ENCODE measurements at places on chromosomes 3 and 15.

DNA sequence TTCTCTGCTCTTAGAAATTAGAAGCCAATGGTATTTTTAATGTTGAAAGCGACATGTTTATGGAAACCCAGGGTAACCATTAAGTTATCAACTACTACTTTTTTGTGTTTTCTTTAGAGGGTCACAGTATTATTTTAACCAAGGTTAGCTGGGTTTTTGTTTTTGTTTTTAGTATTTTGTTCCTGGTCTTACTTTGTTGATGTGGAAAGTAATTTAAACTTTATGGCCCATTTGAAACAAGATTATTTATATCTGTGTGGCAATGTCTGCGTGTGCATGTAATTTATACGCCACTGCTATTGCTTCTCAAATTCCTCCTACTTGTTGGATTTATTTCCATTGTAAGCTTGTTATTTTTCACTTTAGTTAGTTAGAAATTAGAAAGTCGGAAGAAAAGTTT, 722.1 kb upstream of the NR2F2 start:
- no peak overlapping the region for H3K27ac ChIP-seq
- peaks cover 2% of the 10 kb centered on the region for H3K4me1 ChIP-seq
- H3K4me3 ChIP-seq = no peak overlapping the region

- no peaks in the 10 kb centered on the region for H3K4me1 ChIP-seq
- H3K27ac ChIP-seq = no peak overlapping the region
- H3K36me3 ChIP-seq = peaks cover 38% of the 10 kb centered on the region
- no peak for DNase-seq
- H3K4me3 ChIP-seq = no peak overlapping the region
Measured at GRCh38 chr15:64137226-64137833, 14.2 kb upstream of the SNX22 start.

GRCh38 chr3:111971533-111972130, 7.2 kb upstream of the ABHD10 start:
- no peaks in the 10 kb centered on the region for H3K36me3 ChIP-seq
- no peak overlapping the region for H3K4me3 ChIP-seq
- no peak overlapping the region for H3K27ac ChIP-seq
- no peak for DNase-seq
- no peaks in the 10 kb centered on the region for H3K27me3 ChIP-seq

- no peaks in the 10 kb centered on the region for H3K4me1 ChIP-seq
- no peak overlapping the region for H3K27ac ChIP-seq
- H3K27me3 ChIP-seq = no peaks in the 10 kb centered on the region
- H3K4me3 ChIP-seq = no peak overlapping the region
Measured at GRCh38 chr15:50698101-50698500, 11.5 kb upstream of the TRPM7 start.

- no peaks in the 10 kb centered on the region for H3K27me3 ChIP-seq
- H3K27ac ChIP-seq = no peak overlapping the region
- no peak overlapping the region for H3K4me3 ChIP-seq
Measured at GRCh38 chr3:171121801-171122200, 95.3 kb upstream of the SLC2A2 start.

DNA sequence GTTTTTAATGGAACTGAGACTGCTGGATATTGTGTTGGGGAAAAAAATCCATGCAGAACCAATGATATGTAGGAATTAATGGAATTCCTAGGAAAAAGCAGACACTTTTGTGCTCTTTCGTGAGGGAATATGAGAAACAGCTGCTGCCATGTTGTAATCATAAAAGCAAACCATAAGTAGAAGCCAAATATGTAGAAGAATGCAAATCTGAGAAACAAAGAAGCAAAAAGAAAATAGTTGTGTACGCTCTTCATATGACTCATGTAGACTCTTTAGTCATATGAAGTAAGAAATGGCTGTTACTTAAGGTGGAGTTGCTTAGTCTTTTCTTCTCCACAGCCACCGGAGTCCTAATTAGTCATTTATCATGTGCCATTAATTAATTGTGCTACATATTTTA, 298.6 kb upstream of the ZNF717 start:
- DNase-seq = no peak
- H3K27ac ChIP-seq = no peak overlapping the region
- no peaks in the 10 kb centered on the region for H3K4me1 ChIP-seq
- H3K27me3 ChIP-seq = no peaks in the 10 kb centered on the region

DNA sequence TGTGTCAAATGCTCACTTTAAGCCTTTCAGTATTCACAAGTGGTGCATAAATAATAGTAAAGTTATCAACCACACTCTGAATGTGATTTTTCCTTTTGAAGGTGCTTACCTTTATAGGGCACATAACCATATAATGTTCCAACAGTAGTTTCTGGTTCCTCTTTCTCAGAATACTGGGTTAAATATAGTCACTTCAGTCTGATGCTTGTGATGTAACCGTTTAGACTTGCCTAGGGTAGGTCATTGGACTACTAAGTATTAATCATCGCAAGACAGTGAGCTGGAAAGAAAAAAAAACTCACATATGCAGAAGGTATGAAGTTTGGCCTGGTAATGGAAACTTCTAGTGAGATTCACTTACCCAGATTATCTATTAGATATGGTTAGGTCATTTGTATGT, 1.9 kb downstream of the KBTBD8 start:
- H3K27ac ChIP-seq = no peak overlapping the region
- no peak overlapping the region for H3K4me3 ChIP-seq
- H3K4me1 ChIP-seq = peaks cover 6% of the 10 kb centered on the region
- peaks cover 45% of the 10 kb centered on the region for H3K36me3 ChIP-seq
- H3K27me3 ChIP-seq = no peaks in the 10 kb centered on the region

DNA sequence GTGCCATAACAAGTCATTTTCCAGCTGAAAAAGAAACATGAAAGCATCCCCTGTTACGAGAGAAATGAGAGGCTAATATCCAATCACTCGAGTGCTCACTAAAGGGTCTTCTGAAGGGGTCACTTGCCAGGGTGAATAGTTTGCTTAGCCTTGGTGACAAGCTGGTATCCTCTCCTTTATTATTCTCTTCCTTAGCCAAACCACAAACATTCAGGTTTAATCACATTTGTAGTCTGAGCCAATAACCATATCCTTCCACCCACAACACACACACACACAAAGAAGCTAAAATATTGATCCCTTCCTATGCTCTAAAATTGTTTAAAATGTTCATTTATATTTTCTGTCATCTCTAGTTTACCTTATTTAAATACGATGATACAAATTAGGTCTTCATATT, 240.5 kb upstream of the TMCO5A start:
- DNase-seq = no peak
- H3K27me3 ChIP-seq = no peaks in the 10 kb centered on the region
- H3K4me3 ChIP-seq = no peak overlapping the region
- H3K4me1 ChIP-seq = peaks cover 3% of the 10 kb centered on the region
- no peaks in the 10 kb centered on the region for H3K36me3 ChIP-seq

DNA sequence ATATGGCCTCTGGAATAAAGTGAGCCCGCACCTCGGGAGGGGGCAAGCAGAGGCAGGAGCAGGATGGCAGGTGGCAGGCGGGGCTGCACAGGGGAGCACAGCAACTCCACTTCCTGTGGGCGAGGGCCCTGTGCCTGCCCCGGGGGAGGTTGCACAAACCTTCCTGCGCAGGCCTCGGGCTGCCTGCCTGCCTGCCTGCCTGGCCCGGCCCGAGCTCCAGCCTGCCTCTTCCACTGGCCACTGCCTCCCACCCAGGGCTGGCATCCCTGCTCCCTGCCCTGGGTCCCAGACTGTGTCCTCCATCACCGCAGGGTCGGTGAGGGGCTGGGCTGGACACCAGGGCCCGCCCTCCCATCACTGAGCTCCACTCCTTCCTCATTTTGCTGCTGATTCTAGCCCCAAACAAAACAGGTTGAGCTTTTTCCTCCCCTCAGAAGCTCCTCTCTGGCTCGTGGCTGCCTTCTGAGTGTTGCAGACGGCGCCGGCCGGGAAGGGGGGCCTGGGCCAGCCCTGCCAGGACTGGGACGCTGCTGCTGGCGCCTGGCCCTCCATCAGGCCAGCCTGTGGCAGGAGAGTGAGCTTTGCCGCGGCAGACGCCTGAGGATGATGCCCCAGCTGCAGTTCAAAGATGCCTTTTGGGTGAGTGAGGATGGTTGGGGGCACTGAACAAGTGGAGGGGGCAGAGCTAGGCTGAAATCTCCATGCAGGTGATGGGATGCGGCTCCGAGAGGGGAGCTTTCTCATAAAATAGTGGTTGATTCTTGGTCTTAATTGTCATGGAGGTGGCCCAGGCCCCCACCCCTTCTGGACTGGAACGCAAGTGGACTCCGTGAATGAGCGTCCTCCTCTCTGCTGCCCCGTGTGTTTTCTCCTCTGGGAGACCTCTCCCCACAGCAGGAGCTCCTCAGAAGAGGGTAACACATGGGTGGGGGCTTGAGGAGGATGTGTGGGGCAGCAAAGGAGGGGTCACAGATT, at the start of gene PSTPIP1:
TSS of gene PSTPIP1 (plus strand) at position 156 of the 975 bp plus-strand sequence. CDS start at position 604, 448 bp downstream.
- H3K27me3 ChIP-seq = no peaks in the 10 kb centered on the region
- DNase-seq = no peak
- no peak within 1 kb of the TSS for H3K4me3 ChIP-seq
- no peaks in the 10 kb centered on the region for H3K36me3 ChIP-seq
- H3K4me1 ChIP-seq = no peaks in the 10 kb centered on the region

DNA sequence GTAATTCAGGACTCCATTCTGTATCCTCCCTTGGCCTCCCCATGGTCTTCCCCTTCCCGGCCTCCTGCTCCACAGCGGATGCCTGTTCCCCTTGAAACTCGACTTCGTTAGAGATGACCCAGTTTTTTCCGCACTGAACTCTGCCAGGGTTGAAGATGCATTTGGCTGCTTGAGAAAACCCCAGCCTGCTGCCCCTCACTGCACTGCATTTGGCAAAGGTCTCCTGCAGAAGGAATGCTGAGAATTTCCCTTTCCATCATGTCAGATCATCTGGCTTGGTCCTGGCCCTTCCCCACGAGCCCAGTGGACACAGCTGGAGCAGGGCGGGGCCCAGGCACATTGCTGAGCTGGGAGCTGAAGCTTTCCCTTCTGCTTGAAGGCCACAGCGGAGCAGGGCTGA, 37.6 kb upstream of the RGMA start:
- no peak for DNase-seq
- H3K4me3 ChIP-seq = no peak overlapping the region
- H3K36me3 ChIP-seq = no peaks in the 10 kb centered on the region
- no peaks in the 10 kb centered on the region for H3K27me3 ChIP-seq

- H3K36me3 ChIP-seq = no peaks in the 10 kb centered on the region
- no peak for DNase-seq
- H3K27me3 ChIP-seq = no peaks in the 10 kb centered on the region
- peaks cover under 1% of the 10 kb centered on the region for H3K4me1 ChIP-seq
Measured at GRCh38 chr15:39503526-39503925, 77.4 kb upstream of the THBS1 start.

GRCh38 chr3:152316318-152316717, 47.6 kb downstream of the MBNL1 start:
- DNase-seq = no peak
- H3K27me3 ChIP-seq = no peaks in the 10 kb centered on the region
- no peaks in the 10 kb centered on the region for H3K36me3 ChIP-seq
- H3K4me1 ChIP-seq = peaks cover 11% of the 10 kb centered on the region
- H3K27ac ChIP-seq = no peak overlapping the region

DNA sequence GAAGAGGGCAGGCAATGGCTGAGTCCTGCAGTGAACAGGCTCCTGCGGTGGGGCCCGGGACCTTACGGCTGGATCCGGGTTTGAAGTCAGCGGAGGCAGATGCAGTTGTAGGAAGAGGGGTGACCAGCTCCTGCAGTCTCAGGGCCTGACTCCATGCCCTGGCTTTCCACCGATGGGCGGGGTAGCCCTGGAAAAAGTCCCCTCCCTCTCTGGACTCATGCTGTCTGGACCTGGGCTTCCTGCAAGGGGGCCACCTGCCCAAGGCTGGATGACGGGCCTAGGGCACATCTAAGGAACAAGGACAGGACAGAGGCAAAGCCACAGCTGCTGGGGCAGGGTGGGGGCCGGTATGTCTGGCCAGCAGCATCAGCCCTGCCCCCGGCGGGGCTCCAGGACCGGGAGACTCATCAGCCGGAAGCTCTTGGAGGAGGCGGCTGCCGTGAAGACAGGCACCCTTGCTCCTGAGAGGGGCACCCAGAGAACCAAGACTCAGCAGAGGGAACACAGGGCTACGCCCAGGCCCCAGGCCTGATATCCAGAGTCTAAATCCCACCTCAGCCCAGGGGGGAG, 12.8 kb downstream of the IQSEC1 start:
- DNase-seq = no peak
- H3K27ac ChIP-seq = no peak overlapping the region
- H3K4me3 ChIP-seq = no peak overlapping the region
- no peaks in the 10 kb centered on the region for H3K27me3 ChIP-seq
- H3K4me1 ChIP-seq = peaks cover 9% of the 10 kb centered on the region

DNA sequence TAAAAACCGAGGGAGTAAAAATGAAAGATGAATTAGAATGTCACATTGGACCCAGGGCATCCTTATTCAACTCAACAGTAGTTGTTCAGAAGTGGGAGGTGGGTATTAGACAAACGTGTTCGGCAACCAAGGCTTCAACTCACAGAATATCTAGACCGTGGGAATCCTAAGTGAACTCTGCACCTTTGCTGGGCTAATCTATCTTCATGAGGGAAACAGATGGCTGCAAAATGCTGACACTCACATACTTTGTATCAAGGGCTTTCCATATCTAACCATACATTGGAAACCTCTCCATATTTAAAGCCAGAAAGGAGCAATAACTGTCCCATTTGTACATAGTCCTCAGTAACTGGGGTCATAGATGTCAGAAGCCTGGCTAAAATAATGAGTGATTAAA, 20.9 kb downstream of the PLSCR1 start:
- no peak overlapping the region for H3K27ac ChIP-seq
- no peak for DNase-seq
- no peaks in the 10 kb centered on the region for H3K27me3 ChIP-seq
- H3K4me3 ChIP-seq = no peak overlapping the region

GRCh38 chr3:148036331-148036876, 627.2 kb downstream of the ZIC1 start:
- no peaks in the 10 kb centered on the region for H3K36me3 ChIP-seq
- peaks cover 5% of the 10 kb centered on the region for H3K4me1 ChIP-seq
- no peak overlapping the region for H3K27ac ChIP-seq
- no peak overlapping the region for H3K4me3 ChIP-seq
